Brain microvascular endothelial cell (primary cell): ENCODE measurements at places on chromosomes 6 and 20.

GRCh38 chr6:158086504-158087223 is 81.4 kb downstream of the SERAC1 start:
- peak; percentile 62 for DNase-seq

DNA sequence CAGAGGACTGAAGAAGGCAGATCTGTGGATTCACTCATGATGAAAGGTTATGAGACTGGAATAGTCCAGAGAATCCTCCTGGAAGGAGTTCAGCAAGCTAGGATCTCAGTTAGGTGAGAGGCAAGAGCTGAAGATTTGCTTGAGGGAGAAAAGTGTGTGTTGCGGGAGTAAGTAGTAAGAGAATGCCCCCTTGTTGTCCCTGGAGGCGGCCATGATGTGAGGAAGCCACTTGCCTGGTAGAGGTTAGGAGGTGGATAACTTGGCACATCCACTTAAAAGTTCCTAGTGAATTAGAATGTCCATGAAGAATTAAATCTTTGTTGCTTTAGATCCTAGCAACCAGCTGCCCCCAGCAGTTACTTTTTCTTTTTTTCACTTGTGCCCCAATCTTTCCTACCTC is 162.5 kb downstream of the MMS22L start:
- no peak for DNase-seq

DNA sequence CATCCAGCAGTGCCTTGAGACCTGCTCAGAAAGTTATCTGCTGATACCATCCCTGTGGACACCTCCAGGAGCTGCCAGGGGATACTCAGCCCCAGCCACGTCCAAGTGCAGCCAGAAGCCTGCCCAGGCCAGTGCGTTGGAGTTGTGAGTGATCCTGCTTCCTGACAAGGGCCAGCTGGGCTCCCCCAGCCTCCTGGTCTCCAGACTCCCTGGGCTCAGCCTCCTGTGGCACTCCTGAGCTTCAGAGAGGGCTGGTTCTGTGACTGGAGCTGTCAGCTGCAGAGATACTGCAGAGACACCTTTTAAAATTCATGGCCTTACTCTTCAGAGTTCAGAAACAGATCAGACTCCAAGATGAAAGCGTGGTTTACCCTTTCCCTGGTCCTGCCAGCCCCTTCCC is 515.9 kb downstream of the CD83 start:
- no peak for DNase-seq

GRCh38 chr20:775679-776135 is 7.4 kb upstream of the SLC52A3 start:
- no peak for DNase-seq

DNA sequence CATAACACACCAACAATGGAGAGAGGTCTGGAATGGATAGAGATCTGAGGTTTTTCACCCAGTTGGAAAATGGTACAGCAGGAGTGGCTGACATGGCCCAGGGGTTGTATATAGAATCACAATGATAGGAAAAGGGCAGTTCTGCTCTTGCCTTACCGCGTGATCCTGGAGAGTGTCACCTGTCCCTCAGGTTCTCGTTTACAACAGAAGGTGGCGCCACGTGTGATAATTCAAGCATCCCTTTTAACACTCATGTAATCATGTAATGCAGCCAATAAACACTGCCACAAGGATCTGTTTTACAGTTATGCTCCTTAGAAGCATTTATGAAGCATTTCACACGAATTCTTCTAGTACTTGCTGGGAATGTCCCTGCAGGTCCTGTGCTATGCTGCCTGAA is 12.9 kb upstream of the WFDC2 start:
- no peak for DNase-seq

DNA sequence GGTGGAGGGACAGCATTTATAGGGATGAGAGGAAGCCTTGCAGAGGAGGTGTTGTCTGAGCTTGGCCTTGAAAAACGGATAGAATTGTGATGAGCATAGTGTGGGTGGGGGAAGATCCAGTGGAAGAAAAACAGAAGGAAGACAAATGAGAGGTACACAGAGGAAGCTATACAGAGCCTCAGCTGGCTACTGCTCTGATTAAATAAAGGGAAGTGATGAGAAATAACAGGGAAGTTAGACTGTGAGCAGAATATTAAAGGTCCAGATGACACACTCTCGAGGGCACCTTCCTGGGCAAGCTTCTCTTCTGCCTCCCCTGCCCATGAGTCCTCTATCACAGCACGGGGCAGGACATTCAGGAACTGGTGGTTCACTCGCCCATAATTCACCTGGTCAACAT is 182.3 kb downstream of the KIF16B start:
- no peak for DNase-seq

- DNase-seq, result no peak
Observed at GRCh38 chr6:3380344-3381232, 76.3 kb downstream of the SLC22A23 start.

- DNase-seq, result no peak
Observed at GRCh38 chr20:48034751-48035150, 249.5 kb upstream of the SULF2 start.

DNA sequence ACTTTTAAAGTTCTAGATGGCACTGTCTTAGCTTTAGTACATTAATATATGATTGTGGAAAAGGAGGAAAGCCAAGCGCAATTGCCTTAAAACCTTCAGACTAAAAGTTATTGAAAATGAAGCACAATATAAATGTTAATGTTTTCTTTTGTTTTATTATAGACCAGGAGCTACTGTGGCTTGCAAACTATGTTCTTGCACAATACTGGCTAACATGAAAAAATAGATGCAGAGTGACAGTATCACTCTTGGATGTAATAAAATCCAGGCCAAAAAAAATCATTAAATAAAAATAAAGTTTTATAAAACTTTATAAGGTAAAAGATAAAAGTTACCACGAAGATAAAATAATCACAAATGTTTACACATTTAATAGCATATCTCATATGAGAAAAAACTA is 18.3 kb upstream of the PLN start:
- no peak for DNase-seq

DNA sequence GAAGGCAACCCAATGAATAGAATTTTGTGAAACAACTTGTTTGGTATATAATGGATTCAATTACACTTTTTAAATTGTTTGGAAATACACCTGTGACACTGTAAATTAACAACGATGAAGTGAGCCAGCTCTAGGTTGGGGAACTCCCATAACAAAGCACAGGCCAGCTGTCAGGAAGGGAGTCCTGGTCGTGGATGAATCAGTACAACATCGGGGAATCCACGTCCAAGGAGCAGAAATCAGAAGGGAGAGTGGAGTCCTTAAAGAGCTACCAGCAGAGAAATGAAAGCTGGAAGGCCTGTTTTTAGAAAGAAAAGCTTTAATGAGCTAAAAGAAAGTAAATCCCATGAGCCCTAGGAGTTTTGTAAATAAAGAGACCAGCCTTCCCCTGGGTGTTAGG is 223.1 kb upstream of the SLC35B3 start:
- no peak for DNase-seq

DNA sequence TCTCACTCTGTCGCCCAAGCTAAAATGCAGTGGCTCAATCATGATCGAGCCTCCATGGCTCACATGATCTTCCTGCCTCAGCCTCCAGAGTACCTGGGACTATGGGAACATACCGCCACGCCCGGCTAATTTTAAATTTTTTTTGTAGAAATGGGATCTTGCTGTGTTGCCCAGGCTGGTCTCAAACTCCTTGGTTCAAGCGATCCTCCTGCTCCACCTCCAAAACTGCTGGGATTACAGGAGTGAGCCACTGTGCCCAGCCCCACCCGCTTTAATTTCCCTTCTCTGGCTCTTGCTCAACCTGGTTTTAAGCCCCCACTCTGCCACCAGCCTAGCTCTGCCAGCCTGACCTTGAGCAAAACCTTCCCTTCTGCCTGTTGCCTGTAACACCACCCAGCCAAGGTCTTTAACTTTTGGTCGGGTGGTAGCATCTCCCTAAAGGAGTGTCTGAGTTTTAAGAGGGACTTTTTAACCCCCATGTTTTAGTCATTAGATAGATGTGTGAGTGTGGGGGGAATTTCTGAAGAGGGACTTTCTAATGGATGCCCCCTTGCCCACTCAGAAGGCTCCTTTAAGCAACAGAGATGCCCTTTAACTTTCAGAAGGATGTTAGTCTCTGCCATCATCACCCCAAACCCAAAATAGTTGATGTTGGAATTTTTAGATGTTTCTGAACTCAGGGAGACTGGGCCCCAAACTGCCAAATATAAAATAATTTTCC is 71.8 kb upstream of the FOXP4 start:
- no peak for DNase-seq

DNA sequence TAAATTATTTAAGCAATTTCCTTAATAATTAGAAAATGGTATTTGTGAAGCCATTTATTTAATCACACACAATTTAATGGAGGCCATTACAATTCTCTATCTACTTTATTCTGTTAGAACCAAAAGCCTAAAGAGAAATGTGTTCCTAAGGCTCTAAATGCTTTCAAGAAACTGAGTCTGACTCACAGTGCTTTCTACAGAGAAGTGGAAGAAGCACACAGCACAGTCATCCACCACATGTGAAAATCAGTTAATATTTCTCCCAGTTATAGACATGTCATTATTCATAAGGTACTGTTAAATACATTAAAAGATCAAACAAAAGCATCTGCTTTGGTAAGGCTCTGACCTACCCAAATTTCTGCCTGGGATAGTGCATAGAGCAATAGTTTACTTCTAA is 214.4 kb downstream of the ALDH8A1 start:
- no peak for DNase-seq

GRCh38 chr20:63224412-63225081 is 8.6 kb upstream of the YTHDF1 start:
- DNase-seq, result peak; percentile 27

DNA sequence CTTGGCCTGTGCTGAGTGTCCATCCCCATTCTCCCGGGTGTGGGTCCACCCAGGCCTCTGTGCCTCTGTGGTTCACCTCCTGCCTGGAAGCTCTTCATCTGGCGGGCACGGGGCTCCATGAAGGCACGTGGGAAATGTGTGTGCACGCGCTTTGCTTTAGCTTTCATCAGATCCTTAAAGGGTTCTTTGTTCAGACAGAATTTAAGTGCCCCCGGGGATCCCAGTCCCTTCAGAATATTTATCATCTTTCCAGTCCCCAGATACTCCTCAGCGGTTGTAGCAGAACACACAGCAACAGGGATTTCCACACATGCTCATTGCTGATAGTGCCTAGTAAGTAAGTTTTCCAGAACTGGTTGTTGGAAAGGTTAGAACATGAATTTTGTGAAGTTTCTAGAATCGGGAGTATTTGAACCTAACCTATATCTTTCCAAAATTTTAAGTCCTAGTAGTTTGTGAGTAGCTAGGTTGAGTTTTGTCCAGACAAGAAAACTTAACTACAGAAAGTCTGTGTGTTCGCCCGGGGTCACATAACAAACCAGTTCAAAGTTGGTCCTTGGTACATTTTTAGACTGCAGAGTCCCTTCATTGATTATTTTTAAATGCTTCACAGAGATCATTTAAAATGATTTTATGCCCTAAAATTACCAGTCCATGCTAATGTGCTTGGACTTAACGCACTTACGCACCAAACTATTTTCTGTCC is 67.7 kb downstream of the RPP40 start:
- DNase-seq, result no peak

GRCh38 chr20:63070301-63070625 is 63.5 kb upstream of the BHLHE23 start:
- no peak for DNase-seq

- peak; percentile 67 for DNase-seq
Observed at GRCh38 chr6:53189554-53189953, 40.9 kb upstream of the GCM1 start.

DNA sequence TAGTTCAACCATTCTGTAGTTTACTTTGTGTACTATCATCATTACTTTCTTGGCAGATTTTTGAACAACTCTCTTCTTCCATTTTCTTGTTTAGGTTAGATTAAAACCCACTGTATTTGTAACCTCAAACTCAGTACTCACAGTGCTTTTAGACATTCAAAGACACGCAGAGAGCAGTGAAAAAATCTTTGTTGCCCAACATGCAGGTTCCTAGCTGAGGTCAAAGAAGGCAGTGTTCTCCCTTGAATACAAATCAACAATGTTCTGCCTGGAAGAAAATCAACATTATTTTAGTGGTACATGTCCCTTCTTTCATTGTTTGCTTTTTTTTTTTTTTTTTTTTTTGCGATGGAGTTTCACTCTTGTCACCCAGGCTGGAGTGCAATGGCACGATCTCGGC is 11.2 kb downstream of the CYB5R4 start:
- no peak for DNase-seq

GRCh38 chr6:13561624-13562267 is 12.7 kb upstream of the SIRT5 start:
- DNase-seq, result no peak

GRCh38 chr6:169723991-169724493 is 258 bp downstream of the PHF10 start:
- DNase-seq, result no peak

- no peak for DNase-seq
Observed at GRCh38 chr20:58268421-58268821, 40.0 kb upstream of the ANKRD60 start.

DNA sequence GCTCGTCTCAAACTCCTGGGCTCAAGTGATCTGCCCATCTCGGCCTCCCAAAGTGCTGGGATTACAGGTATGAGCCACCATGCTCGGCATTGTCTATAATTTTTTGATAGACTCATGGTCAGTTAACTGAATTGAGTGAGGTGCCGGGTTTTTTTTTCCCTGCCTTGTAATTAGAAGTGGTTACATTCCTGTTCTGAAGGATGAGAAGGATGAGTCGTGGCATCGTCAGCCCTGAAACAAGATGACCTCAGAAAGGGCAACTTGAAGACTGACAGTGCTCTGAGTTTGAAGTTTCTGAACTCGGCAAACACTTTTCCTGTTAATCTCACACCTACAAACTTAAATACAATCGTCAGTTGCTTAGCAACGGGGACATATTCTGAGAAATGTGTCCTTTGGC is 158.7 kb upstream of the PDE10A start:
- no peak for DNase-seq

- no peak for DNase-seq
Observed at GRCh38 chr20:2156666-2157624, 55.3 kb downstream of the STK35 start.

DNA sequence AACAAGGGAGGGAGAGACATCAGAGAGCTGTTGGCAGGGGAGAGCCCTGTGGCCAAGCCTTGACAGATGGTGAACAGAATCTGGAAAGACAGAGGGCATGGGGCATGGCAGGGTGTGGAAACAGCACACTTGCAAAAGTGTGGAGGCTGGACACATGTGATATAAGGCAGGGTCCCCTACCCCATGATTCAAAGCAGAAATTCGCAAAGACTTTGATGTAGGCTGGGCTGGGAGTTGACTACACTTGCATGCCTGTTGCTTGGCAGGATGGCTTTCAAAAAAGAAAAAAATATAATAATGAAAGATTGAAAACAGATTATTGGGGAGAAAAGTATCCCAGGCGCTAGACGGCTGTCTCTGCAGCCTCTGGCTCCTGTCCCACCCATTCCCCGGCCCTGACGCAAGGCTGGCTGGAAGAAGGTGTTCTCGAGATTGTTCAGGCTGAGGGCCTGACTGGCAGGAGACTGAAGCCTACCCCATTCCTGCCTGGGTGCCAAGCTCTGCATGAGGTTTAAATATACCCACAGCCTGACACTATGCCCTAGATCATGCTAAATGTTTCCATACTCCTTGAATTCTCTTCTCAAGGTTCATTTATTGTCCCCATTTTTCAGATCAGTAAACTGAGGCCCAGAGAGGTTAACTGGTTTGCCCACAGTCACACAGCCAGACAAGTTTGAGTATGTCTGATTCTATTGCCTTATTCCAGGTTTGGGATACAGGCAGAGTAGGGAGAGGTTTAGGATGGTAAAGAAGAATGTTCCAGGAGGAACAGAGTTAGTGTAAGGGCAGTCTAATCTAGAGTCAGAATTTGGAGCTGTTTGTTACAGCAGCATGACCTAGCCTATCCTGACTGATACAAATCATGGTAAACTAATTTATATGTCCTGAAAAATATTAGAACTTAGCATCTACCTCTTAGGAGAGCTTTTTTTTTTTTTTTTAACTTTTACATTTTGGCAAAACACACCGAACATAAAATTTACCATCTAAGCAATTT is 23.4 kb upstream of the CCN5 start:
- DNase-seq, result no peak

- peak; percentile 18 for DNase-seq
Observed at GRCh38 chr20:38610521-38610920, 8.9 kb downstream of the ARHGAP40 start.
